ENCODE measurements at places on chromosomes 4 and X.

DNA sequence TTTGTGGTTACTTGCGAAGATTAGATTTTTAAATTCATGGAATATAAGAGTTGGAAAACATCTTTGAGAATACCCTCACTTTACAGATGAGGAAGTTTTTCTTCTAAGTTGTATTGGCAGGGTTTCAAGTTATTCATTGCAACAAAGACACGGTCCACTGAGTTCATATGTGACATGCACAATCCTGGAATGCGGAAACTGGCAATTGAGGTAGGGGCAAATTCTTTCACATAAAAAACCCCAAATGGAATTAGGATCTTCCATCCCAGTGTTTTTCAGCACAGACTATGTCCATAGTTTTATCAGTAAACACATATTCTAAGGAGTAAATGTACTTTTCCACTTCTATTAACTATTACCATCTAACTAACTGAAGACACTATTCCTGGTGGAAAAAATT is 81.8 kb upstream of the NAP1L5 start:
- DNase-seq: no peak

DNA sequence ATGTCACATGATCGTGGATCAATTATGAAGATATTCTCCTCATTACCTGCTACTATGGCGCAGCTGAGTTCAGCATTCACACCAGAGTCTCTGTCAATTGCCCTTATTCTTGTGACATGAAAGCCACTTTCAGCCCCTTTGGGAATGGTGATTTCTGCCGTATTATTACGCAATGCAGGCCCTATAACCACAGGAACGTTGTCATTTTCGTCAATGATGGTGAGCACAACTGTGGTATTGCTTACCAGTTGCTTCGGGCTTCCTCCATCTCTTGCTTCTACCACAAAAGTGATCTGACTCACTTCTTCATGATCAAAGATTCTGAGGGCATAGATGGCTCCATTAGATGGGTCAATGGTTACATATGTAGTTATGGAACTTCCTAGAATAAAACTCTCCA is 2.1 kb downstream of the PCDH18 start:
- DNase-seq: no peak

DNA sequence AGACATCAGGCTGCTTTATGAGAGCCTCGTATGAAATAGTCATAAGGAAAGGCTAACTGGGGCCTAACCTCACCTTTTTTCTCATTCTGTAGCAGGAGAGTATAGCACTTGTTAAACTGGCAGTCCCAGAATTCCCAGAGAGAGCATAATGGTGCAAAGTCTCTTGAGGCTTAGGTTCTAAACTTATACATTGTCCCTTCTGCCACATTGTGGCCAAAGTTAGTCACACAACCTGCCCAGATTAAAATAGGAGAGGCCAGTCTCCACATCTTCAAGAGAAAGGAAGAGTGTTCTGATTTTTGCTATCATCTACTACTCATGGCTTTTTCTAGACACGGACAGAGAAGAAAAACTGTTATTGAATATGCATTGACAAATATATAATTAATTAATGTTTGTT is 1588.9 kb upstream of the PCDH7 start:
- no peak for DNase-seq

- DNase-seq: no peak
Measured at GRCh38 chr4:189600718-189601435, 339.8 kb upstream of the FRG1 start.

DNA sequence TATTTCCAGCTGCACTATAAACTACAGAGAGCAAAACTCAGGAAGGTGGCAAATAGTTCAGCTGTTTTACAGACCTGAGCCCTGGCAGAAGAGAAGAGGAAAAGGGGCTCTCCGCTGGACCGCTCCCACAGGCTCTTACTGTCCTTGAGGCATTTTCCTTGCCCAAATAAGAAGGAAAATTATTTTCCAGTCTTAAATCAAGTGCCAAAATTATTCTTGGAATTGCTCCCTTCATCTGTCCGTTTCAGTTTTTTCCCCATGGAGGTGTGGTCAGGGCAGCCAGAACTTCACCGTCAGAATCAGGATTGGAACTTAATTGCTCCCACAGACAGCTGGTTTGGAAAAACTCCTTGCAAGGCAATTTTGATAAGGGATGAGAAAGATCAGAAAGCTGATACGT is 35.2 kb upstream of the SPINK2 start:
- DNase-seq: no peak

DNA sequence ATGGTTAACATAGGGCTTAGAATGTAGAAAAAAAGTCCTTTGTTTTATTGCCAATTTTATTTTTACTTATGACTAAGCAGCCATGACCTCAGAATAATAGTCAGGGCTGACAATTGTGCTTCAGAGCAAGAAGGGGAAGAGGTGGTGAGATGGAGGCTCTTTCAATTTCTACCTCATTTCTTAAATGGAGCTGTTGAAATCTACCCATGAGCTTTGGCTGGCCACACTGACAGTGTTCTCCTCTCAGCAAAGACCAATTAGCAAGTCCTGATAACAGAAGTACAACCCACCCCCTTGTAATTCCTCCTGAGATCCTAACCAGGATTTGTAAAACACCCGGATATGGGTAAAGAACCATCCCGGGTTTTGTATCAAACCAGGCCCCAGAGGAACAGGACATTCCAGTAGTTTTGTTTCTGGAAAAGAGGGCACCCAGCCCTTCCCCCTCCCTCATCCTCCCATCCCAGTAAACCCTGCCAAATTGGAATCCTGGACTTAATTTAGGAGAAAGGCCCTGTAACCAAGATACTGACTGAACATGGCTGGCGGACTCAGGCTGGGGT is at the start of gene HEPH:
Gene HEPH, plus strand, starts transcription at position 399 of the 563 bp plus-strand sequence. CDS start 6,324 bp downstream, outside the sequence.
- no peak for DNase-seq

GRCh38 chr4:127141856-127142255 is 490.9 kb upstream of the INTU start:
- DNase-seq: no peak

GRCh38 chr4:145887241-145887991 is 51.2 kb downstream of the ZNF827 start:
- no peak for DNase-seq

DNA sequence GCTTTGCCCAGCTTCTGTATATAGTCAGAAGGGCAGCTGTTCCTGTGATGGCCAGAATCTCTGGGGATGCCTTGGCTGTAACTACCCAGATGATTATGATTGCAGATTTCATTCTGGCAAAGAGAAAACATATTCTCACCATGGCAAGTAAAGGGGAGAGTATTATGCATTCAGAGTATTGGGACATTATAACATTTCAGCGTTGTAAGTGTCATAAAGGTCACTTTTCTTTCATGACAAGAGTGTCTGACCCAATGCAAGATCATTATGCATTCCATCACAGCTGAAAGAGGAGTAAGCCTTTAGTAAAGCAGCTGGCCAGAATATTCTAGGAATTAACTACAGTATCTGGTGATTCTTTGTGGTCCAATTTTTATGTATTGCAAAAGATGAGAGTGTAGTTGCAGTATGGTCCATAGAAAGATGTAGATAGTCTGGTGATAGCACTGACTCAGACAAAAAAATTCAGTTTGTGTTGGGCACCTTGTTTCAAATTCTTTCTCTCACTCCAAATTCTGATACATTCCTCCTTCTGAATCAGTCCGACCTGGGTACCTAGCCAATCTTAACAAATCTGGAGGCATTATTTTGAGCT is 2366.3 kb downstream of the PCDH7 start:
- DNase-seq: no peak

DNA sequence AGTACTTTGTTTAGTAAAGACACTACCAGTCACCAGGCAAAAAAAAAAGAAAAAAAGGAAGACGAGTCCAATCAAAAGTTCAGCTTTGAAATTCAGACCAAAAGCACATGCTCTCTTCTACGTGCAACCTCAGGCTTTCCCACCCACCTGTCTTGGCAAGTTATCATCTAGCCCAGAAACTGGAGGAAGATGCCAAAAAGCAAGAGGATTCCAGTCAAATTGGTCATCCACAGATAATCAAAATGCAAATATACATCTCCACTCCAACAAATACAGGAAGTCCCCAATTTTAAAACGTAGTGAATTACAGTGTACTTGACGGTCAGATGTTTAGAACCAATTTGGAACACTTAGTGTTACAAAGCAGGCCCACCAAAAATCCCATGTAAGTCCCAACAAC is 96.5 kb downstream of the PALLD start:
- no peak for DNase-seq

- no peak for DNase-seq
Measured at GRCh38 chr4:40648131-40648530, 18.5 kb upstream of the RBM47 start.

DNA sequence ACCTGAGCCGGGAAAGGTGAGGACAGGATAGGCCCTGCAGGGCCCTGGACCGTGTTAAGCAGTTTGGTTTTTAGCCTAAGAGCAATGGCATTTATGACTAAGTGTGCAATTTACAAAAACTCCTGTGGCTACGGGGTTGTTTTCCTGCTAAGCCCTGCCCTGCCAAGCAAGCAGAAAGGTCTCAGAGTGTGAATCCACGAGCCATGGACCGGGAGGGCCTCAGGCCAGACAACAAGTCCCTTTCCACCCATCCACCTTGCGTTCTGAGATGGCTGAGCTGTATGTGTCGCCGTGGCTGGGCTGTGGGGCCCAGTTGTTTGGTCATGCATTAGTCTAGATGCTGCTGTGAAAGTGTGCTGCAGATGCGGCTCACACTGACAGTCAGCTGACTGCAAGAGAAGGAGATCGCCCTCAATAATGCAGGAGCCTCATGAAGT is 33.9 kb upstream of the AFAP1 start:
- no peak for DNase-seq

DNA sequence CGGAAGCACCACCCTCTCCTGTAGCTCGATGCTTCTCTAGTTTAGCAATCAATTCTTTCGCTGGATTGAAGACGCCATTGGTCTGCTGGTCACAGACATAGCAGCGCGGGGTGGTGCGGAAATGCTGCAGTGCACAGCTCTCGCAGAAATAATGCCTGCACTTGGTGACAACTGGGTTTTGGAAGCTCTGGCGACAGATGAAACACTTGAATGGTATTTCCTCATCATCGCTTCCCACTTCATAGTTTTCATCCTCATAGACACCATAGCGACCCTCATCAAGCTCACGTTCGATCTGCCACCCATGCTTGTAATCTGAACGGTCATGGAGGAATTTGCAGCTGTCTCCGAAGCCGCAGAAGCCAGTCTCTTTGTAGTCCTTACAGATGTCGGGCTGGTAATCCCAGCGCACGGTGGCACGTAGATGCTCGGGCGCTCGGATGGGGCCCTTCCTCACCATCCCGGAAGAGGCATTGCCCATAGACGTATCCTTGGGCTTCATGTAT is 854 bp downstream of the RNF113A start:
- no peak for DNase-seq

GRCh38 chr4:6469144-6469543 is 3.3 kb downstream of the PPP2R2C start:
- no peak for DNase-seq

DNA sequence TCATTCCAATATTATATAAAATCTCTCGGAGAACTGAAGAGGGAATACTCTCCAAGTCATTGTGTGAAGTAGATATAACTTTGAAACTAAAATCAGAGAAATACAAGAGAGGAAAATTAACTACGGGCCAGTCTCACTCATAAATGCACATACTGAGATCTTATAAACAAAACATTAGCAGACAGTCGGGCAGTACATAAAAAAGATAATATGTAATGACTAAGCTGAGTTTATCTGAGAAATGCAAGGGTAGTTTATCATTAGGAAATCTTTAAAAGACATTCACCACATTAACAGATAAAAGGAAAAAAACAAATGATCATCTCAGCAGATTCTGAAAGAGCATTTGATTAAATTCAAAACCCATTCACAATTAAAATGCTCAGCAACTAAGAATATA is 116.7 kb downstream of the NYX start:
- no peak for DNase-seq

DNA sequence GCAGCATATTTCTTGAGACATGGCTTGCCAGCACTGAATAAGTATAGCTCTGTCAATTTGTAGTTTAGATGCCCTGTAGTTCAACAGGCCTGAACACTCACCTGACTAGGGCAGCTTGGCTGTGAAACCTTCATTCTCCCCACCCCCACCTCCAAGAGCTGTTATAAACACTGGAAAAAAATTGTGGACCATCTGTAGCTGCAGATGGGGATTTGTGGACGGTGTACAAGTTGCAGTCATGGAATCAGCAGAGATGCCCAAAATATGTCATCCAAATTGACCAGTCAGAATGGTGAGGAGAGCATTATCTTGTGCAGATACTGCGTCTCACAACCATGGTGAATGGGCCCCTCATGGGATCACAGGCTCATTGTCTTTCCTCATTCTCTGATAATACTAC is 76.2 kb upstream of the PAQR3 start:
- DNase-seq: peak; percentile 57

DNA sequence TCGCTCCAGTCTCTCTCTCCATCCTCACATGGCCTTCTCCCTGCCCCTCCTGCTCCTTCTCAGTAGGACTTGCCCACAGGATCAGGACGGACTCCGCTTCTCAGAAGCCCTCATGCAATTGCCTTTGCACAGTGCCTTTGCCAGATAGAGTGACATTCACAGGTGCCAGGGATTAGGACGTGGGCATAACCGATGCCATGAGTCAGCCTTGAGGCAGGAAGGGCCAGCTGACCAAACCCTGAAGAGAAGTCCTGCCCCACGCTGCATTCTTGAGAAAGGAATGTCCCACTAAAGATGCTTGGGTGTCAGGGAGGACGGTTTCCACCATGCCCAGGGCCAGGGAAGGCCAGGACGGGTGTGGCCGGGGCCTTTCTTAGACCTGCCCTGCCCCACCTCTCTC is 6.6 kb upstream of the GRPEL1 start:
- no peak for DNase-seq

DNA sequence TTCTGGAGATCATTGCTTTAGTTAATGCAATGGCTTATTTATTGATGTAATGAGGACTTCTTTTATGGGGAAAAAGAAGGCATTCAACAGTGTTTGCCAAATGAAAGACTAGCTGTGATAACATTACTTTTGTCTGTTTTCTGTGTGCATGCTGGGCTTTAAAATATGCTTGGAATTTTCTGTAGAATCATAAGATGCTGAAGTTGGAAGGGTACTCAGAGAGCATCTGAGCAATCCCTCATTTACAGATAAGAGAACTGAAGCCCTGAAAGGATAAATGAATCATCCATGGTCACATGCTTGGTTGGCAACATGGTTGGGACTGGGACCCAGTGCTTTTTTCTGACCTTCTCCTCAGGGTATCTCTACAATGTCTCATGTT is 31.4 kb upstream of the PITX2 start:
- no peak for DNase-seq

GRCh38 chr4:61614231-61614630 is 414.1 kb downstream of the ADGRL3 start:
- DNase-seq: no peak

GRCh38 chr4:80185787-80186548 is 11.3 kb upstream of the PRDM8 start:
- no peak for DNase-seq

- DNase-seq: no peak
Measured at GRCh38 chr4:21177092-21177491, 476.8 kb downstream of the PACRGL start.

GRCh38 chrX:119218198-119218597 is 17.9 kb upstream of the PGRMC1 start:
- no peak for DNase-seq
